ENCODE measurements at places on chromosomes 12 and 14. TPM values are rescaled to one million over a fixed set of nuclear protein-coding genes. Genes with fewer than 3 reads are reported as not detected.

SPTB gene
- 2.3 TPM for total RNA-seq

- peaks cover 16% of the 10 kb centered on the region for H3K27me3 ChIP-seq
- no peaks in the 10 kb centered on the region for H3K36me3 ChIP-seq
- no peak overlapping the region for H3K27ac ChIP-seq
- DNase-seq: no peak
- no peaks in the 10 kb centered on the region for H3K4me1 ChIP-seq
- H3K4me3 ChIP-seq: no peak overlapping the region
Observed at GRCh38 chr14:47226877-47227520, 448.4 kb downstream of the MDGA2 start.

DNA sequence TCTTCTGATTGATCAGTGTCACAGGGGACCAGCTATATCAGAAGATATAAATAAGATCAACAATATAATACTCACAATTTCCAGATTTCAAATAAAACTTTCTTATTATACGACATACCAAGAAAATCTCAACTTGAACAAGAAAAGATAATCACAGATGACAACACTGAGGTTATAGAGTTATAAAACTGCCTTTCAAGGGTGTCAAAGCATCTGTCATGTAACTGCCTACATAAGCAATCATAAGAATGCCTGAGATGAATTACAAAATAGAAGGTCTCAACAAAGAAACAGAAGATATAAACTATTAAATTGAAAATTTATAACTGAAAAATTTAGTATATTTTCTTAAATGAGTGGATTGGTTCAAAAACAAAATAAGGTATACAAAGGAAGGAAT, 659.2 kb downstream of the SLC16A7 start:
- H3K36me3 ChIP-seq: no peaks in the 10 kb centered on the region
- no peak overlapping the region for H3K4me3 ChIP-seq
- DNase-seq: no peak
- no peak overlapping the region for H3K27ac ChIP-seq
- H3K4me1 ChIP-seq: peaks cover 20% of the 10 kb centered on the region

GRCh38 chr14:67738740-67739504, 37.2 kb downstream of the RDH12 start:
- peak; percentile 93 for DNase-seq
- no peaks in the 10 kb centered on the region for H3K27me3 ChIP-seq
- H3K4me3 ChIP-seq: peak overlapping the region; percentile 18
- H3K4me1 ChIP-seq: peaks cover 14% of the 10 kb centered on the region
- H3K27ac ChIP-seq: peak overlapping the region; percentile 48

DNA sequence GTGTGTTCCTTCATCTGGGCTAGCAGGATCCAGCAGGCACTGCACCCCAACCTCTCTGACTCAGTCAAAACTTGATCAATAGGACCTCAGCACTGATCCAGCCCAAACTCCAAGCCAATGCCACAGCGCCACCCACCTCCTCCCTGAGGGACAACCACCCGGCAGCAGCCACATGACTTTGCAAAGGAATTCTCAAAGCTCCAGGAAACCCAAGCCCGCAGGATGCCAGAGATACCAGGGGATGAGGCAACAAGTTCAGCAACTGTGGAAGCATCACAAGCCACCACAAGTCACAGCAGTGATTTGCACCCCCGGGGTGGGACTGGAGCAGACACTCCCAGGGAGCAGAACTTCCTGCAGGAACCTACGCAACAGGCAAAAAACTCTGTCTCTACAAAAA, 37.3 kb downstream of the ACTN1 start:
- H3K27me3 ChIP-seq: no peaks in the 10 kb centered on the region
- H3K4me1 ChIP-seq: peaks cover 49% of the 10 kb centered on the region
- no peak overlapping the region for H3K27ac ChIP-seq
- peaks cover 28% of the 10 kb centered on the region for H3K36me3 ChIP-seq
- no peak overlapping the region for H3K4me3 ChIP-seq

GRCh38 chr14:50791201-50791600, 39.8 kb downstream of the NIN start:
- H3K27ac ChIP-seq: no peak overlapping the region
- peaks cover 16% of the 10 kb centered on the region for H3K4me1 ChIP-seq
- no peaks in the 10 kb centered on the region for H3K36me3 ChIP-seq

DNA sequence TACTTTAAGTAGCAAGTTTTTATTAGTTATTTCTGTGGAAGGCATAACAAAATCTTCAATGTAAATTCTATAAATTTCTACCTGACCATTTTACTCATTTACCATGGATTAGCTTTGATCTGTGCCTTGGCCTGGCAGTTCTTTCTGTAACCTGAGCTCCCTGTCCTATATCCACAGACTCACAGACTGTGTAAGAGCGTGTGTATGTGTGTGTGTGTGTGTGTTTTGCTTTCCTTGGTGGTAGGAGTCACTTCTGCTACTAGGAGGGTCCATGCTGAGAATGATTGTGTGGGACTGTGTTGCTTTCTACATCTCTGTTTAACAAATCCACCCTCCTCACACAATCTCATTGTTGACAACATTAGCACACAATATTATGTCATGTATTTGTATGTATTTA, 221.2 kb upstream of the PELI2 start:
- peaks cover 42% of the 10 kb centered on the region for H3K27me3 ChIP-seq
- no peak overlapping the region for H3K27ac ChIP-seq
- no peaks in the 10 kb centered on the region for H3K4me1 ChIP-seq
- no peak for DNase-seq

- no peaks in the 10 kb centered on the region for H3K36me3 ChIP-seq
- H3K27me3 ChIP-seq: no peaks in the 10 kb centered on the region
- no peaks in the 10 kb centered on the region for H3K4me1 ChIP-seq
- H3K4me3 ChIP-seq: no peak overlapping the region
- no peak for DNase-seq
Observed at GRCh38 chr14:29832042-29832441, 95.6 kb downstream of the PRKD1 start.

- DNase-seq: no peak
- H3K27ac ChIP-seq: no peak overlapping the region
- H3K4me3 ChIP-seq: no peak overlapping the region
- H3K36me3 ChIP-seq: no peaks in the 10 kb centered on the region
- H3K4me1 ChIP-seq: no peaks in the 10 kb centered on the region
Observed at GRCh38 chr14:69931960-69932359, 52.7 kb downstream of the SMOC1 start.

DNA sequence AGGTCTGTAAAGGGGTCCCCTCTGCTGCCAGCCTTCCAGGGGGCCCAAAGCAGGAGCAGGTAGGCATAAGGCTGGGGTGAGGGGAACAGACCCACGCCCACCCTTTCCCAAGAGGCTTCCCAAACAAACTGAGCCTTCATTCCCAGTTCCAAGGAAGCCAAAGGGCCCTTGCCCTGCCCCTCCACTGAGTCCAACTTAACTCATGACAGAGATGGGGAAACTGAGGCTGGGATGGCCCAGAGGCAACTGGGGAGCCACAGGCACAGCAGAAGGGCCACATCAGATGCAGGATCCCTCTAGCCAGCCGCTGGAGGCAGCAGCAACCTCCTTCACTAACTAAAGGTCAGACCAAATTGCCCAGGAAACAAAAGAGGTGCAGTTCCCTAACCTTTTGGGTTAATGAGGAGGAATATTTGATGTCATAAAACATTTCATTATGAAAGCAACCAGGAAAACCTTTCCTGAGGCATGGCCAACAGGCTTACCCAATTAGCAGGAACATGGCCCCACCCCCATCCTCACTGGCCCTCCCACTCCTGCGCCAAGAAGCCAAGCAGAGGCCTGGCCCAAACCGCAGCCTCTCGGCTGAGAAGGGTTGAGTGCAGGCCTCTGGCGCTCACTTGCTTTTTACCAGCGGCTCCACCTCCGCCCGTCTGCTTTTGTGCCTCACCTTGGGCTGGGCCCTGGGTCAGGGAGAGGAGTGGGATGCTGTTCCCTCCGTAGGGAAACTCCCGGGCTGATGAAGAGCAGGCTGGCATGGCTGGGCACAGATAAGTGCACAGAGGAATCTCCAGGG, 293.5 kb upstream of the RTL1 start:
- H3K4me1 ChIP-seq: no peaks in the 10 kb centered on the region
- H3K4me3 ChIP-seq: no peak overlapping the region
- no peak overlapping the region for H3K27ac ChIP-seq
- no peaks in the 10 kb centered on the region for H3K36me3 ChIP-seq
